ENCODE measurements at places on chromosomes 6 and 20. TPM values are rescaled to one million over a fixed set of nuclear protein-coding genes. Genes with fewer than 3 reads are reported as not detected.

PRR18 gene
- total RNA-seq: not detected

TREM1 gene
- total RNA-seq: not detected

C6orf15 gene
- not detected for total RNA-seq

SPATS1 gene
- not detected for total RNA-seq

ABHD16B gene
- not detected for total RNA-seq

LCA5 gene
- total RNA-seq: 11.8 TPM

TCP11 gene
- not detected for total RNA-seq

TTK gene
- total RNA-seq: 0.27 TPM

LHFPL5 gene
- total RNA-seq: not detected
